Amniotic stem cell (primary cell): ENCODE measurements at places on chromosomes 5 and 9.
A peak's percentile ranks its signal among the peaks of the same experiment; 100 is the strongest.

DNA sequence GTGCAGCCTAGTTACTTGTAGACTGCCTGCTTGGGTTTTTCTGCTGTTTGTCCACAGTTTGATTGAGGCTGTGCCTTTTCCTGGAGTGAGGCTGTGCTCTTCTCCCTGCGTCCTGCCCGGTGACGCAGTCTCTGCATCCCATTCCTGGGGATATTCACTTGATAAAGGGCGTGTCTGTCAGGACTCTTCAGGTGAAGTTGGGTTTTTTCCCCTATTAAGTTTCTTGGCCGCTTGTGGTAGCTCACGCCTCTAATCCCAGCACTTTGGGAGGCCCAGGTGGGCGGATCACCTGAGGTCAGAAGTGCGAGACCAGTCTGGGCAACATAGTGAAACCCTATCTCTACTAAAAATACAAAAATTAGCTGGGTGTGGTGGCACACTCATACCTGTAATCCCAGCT is 50.0 kb upstream of the SUSD3 start:
- no peak for DNase-seq

DNA sequence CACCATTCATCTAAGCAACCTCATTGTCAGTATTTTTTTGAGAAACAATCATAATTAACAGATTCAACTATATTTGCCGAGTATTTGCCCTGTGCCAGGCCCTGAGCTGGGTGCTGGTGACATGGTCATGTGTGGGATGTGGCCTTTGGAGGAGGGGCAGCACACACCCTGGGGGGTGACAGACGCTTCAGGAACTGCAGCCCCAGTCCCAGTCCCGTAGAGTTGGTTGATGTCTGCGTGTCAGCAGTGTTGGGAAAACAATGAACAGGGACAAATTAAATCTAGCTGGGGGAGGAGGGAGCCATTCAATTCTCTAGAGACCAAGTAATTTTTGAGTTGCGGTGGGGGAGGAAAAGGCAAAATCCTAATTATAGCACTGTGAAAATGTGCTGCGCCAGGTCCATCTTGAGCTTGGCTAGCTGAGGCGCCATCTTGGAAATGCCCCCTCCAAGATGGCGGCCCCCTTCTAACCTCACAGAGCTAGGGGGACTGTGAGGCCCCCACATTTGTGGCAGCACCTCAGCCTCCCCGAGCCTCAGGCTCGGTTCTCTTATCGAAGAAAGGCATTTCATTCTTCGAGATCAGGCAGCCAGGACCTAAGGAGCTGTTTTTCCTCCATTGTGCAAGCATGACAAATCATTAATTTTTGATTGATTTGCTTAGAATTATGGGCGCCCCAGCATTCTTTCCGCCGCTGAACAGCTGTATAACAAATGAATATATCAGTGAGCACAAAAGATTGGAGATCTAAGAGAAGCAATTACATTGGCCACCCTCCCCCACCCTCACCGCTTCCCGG is 87.8 kb downstream of the ZNF618 start:
- no peak for DNase-seq

- no peak for DNase-seq
These were observed 23.6 kb downstream of the TICAM2 start for GRCh38 chr5:115578657-115579056.

GRCh38 chr5:107868650-107869409 is 198.1 kb upstream of the EFNA5 start:
- DNase-seq: no peak

GRCh38 chr9:81423589-81424326 is 265.6 kb downstream of the TLE1 start:
- no peak for DNase-seq

DNA sequence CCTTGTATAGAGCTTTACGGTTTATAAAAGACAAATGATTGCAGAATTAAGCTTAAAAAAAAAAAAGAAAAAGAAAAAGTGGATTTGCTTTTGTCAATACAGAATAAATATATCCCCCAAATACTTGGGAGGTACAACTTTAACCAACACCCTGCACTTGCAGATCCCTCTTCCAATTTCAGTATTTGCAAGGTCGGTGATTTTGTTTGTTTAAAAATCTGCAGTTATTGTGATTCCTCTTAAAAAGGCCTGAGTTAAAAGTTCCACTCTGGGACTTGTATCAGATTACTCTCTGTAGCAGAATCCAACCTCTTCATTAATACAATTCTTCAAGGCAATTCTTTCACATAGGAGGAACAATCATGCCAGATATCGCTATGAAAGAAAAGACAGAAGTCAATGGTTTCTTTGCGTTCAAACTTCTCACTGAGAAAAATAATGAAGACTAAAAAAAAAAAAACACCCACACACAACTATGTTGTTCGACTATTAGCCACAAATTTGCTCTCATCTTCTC is 400.9 kb downstream of the EBF1 start:
- no peak for DNase-seq

- DNase-seq: no peak
These were observed 55.7 kb downstream of the TSPAN17 start for GRCh38 chr5:176702671-176703641.

GRCh38 chr5:97022898-97023297 is 87.0 kb downstream of the LNPEP start:
- DNase-seq: no peak

DNA sequence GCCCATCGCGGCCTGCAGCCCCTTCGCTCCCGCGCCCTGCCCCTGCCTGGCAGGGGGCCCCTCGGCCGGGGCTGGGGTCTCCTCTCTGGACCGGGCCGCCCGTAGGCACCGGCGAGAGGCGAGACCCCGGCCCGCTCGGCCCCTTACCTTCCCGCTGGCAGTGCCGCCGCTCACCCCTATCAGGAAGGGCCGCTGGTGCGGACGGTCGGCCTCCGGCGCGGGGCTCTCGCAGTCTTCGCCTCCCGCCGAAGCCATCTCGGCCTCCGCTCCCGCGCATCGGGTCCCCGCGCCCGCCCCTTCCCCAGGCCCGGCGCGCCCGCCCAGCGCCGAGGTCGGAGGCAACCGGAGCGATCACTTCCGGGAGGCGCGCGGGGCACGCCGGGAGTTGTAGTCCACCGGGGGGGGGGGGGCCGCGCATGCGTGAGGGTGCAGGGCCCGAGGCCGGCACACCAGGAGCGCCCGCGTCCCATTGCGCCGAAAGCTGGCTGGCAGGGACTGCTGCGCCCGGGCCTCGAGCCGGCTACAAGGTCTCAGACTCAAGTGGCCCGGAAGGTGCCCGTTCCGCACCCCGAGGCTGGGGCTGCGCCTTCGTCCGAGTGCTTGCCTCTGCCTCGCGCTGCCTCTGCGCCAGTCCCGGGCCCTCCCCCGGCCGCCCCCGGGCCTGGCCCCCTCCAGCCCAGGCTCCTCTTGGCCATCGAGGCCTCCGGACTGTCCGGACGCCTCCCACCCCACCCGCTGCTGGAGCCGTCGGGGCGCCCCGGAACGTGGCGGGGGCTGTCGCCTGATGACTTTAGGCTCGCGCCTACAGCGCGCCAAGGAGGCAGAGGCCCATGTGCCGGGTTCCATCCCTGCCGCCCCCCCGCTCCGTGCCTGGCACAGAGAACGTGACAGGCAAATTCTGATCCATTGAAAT is at the start of gene UCK1:
UCK1 (minus strand) TSS at position 344 of the 913 bp plus-strand sequence; CDS start at position 255, 89 bp downstream.
- peak; percentile 16 for DNase-seq

GRCh38 chr5:158560170-158560569 is 539.5 kb downstream of the EBF1 start:
- DNase-seq: no peak

- no peak for DNase-seq
These were observed 27.1 kb downstream of the LCP2 start for GRCh38 chr5:170270293-170271069.

GRCh38 chr9:81372628-81373191 is 316.6 kb downstream of the TLE1 start:
- no peak for DNase-seq

- no peak for DNase-seq
These were observed 66.2 kb upstream of the ADCY2 start for GRCh38 chr5:7329712-7330111.

DNA sequence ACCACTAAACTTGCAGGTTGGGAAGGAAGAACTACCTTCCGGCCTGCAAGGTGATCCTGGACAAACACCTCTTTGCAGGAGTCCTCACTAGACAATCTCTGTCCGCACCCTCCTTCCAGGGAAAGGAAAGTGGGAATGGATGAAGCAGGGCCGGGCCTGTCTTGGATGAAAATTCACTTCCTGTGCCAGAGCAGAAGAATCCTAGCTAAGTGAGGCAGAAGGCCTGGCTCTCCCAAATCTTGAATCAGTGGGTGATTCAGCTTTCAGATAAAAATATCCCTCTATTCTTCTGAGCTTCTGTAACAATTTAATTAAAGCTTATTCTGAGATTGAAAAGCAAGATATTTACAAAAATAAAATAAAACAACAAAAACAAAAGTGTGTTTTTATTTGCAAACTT is 281.9 kb upstream of the TLE4 start:
- DNase-seq: no peak

GRCh38 chr9:112696461-112696860 is 21.5 kb downstream of the INIP start:
- no peak for DNase-seq

GRCh38 chr5:111259636-111260035 is 35.5 kb downstream of the CAMK4 start:
- no peak for DNase-seq

DNA sequence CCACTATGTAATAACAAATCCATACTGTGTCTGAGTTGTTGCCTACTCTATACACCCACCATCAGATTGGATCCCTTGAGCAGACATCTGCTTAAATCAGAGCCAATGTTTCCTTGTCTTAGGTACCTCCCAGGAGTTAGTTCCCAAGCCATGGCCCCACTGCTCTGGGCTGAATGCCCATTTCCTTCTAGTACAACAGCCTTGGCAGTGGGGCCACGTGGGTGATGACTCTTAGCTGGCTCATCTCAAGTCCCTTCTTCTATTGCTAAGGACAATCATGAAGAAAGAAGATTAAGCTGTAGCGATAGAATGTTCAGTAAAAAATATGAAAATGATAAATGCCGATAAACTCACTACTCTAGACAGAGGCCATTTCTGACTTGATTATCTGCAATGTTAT is 16.6 kb downstream of the PTGR1 start:
- DNase-seq: no peak

- DNase-seq: no peak
These were observed 9.0 kb upstream of the SUSD3 start for GRCh38 chr9:93049491-93049890.

GRCh38 chr9:35277171-35277520 is 115.3 kb downstream of the UNC13B start:
- DNase-seq: no peak

DNA sequence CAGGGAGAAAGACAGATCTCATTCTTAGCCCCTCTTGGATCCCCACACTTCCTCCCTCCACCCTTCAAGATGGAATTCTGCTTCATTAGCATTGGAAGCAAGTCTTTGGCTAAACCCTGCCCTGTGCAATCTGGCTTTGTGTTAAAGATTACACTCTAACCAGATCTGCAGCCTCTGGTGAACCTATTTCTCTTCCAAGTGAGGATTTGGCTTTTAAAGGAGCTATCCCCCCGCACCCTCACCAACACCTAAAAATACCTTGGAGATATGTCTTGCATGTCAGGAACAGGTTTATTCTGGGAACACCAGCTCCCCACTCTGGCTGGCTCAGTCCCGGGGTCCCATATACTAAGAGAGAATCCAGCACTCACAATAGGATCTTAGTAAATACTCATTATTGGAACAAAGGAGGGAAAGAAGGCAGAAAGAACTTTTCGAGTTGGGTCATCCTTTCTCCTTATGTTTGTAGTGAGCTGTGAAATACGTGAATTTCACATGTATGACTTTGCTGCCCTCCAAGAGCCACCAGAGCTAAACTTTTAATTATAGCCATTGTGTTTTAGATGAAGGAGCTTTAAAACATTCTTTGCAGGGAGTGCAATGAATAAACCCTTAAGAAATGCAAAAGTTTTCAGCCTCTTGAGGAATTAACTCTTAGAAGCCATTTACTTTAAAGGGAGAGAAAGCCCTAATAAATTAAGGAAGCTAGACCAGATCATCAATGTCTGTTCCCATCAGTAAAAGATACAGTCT is 53.7 kb upstream of the HRH2 start:
- no peak for DNase-seq

- DNase-seq: no peak
These were observed 69.0 kb downstream of the GAPVD1 start for GRCh38 chr9:125330587-125330986.

DNA sequence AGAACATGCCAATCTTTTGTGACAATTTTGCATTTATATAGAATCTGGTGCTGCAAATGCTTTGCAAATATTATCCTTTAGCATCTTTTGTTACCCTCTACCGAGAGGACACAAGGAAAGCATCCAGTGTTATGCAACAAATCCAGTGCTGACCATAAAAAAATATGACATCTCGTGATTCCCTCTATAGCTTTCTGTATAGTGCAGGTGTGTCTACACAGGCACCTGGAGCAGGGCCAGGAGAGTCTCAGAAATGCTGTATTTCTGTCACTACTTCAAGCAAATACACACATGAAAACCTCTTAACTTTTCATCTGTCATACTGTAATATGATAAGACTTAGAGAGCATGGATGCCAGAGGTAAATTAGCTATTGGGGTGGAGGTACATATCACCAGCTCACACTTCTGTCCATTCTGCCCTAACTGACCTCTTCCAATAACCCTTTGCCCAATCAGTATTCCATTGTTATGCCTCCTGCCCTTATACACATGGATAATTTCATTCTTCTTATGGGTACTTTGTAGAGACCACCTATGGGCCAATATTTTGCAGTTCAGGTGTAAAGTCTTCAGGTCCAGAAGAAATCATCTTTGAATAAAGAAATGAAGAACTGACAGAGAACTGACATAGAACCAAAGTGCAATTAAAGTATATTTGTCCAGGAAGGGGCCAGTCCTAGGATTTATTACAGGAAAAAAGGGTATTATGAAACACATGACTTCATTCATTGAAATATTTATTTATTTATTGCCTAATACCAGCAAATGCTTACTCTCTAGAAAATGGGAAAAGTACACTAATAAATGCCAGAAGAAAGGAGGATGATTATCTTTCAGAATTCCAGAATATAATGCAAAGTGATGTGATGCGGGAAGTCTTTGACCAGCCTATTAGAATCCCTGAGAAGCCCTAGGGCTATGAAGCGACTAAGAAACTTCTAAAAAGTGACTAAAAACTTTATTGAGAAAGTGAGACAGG is 106.5 kb downstream of the EPB41L4A start:
- DNase-seq: no peak

- no peak for DNase-seq
These were observed 34.4 kb downstream of the CFAP90 start for GRCh38 chr5:7816535-7816901.

DNA sequence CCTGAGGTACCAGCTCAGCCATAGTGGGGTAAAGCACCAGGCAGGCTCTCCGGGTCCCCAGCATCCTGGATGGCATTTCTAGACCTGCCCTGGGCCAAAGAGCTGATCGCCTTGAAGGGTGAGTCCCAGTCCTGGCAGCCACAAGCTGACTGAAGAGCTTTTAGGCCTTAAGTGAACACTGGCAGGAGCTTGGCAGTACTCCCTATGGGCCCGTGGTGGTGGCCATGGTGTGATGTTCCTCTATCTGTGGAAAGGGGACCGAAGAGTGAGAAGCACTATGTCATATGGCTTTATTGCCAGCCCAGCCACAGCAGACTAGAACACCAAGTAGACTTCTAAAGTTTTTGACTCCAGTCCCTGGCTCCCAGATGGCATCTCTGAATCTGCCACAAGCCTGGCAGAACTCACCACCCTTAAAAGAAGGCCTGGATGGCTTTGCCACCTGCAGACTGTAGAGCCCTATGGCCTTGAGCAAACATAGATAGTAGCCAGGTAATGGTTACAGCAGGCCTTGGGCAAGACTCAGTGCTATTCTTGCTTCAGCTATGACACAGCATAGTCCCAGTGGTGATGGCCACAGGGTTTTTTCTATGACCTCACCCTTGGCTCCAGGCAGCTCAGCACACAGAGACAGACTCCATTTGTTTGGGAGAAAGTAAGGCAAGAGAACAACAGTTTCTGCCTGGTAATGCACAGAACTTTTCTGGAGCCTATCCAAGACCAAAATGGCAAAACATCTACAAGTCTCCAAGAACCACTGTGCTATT is 801.5 kb upstream of the DMAC1 start:
- no peak for DNase-seq
